Osteoblast (primary cell): ENCODE measurements at places on chromosomes 13 and 19.

- peak; percentile 100 for DNase-seq
Observed at GRCh38 chr19:44891016-44891882, at the start of gene TOMM40. TSS of gene TOMM40 (plus strand) at chr19:44891254. CDS start at chr19:44891416, 162 bp downstream.

DNA sequence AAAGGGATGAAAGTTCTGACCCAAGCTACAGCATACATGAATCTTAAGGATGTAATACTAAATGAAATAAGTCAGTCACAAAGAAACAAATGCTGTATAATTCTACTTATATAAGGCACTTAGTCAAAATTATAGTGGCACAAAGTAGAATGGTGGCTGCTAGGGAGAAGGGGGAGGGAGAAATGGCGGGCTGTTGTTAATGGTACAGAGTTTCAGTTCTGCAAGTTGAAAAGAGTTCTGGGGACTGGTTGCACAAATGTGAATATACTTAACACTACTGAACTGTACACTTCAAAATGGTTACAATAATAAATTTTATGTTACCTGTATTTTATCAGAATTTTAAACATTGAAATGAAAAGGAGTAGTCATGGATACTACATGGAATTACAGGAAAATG lies 48.9 kb upstream of the CLDN10 start:
- DNase-seq: no peak

- DNase-seq: peak; percentile 94
Observed at GRCh38 chr19:13001502-13002165, 6.4 kb downstream of the NFIX start.

- peak; percentile 91 for DNase-seq
Observed at GRCh38 chr19:10551698-10552301, 8.1 kb downstream of the ATG4D start.

DNA sequence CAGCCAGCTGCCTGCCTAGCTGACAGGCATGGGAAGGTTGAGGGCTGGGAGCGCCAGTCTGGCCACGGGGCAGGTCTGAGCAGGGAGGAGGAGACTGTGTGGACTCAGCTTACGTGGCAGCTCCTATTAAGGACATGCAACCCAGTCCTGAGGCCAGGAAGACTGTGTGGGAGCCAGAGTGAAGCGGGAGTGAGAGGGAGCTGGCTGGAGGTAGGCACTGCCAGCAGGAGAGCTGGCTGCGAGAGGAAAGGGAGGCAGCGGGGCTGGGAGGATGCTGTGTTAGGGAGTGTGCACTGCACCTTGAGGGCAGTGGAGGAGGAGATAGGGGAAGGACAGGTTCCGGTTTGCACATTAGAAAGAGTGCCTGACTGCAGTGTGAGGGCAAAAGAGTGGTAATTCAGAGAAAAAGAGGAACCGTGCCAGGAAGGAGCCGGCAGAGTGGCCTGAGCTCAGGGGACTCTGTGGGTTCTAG lies 99.2 kb downstream of the SLC7A1 start:
- no peak for DNase-seq

DNA sequence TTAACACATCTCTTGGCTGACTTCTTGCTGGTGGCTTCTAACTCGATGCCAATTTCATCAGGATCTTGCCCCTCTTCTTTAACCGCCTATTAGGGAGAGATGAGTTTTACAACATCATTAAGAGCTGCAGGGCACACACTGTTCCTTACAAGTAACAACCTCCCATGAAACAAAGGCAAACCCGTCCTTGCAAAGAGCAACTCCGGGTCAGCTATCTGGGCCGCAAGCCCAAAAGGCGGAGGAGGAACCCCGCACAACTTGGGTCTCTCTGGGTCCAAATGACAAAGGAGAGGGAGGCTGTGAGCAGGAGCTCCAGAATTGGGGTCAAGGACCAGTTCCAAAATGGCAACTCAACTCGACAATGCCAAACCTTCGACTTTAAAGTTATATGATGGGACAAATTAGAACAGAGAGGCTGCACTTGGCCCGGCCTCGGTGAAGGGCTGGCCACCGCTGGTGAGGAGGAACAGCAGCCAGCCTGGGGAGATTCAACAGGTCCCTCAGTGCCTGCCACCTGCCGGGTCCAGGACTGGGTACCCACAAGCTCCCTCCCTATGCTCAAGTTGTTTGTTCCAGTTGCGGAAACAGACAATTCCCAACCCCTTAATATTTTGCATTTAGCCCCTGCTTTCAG lies 1.1 kb downstream of the SAFB2 start:
- DNase-seq: no peak
